ENCODE measurements at places on chromosomes 2 and 18.

GRCh38 chr2:213640738-213641425 is 356.6 kb downstream of the SPAG16 start:
- DNase-seq: no peak

DNA sequence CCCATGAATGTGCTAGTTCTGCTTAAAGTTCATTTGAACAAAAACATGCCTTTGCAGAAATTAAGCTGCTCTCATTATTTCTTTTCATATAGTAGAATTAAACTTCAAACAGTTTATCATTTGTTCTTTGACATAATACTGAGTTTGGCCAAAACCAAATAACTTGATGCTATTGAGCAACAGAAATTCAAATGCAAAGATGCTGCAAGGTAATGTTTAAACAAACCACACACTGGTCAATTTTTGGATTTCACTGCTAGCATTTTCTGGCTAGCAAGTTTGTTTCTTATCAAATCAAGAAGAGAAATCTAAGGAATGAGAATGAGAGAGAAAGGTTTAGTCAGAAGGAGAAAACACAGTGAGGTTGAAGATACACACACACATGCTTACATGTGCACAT is 80.0 kb downstream of the LYPD1 start:
- DNase-seq: no peak

DNA sequence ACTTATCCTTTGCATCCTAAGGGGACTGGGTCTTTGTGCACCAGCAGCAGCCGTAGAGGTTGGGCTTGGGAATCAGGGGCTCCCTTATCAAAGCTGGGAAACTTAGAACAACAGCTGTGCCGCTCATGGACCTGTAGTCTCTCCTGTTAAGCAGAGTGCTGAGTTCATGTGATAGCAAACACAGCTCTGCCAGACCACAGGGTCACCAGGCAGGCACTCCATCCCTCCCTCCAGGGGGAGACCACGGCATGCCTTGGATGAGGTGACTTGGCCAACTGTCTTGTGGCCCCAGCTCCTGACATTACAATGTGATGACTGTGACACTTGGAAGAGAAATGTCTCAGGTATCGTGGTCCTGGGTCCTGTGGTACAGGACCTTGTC is 60.0 kb downstream of the DGKD start:
- DNase-seq: no peak

DNA sequence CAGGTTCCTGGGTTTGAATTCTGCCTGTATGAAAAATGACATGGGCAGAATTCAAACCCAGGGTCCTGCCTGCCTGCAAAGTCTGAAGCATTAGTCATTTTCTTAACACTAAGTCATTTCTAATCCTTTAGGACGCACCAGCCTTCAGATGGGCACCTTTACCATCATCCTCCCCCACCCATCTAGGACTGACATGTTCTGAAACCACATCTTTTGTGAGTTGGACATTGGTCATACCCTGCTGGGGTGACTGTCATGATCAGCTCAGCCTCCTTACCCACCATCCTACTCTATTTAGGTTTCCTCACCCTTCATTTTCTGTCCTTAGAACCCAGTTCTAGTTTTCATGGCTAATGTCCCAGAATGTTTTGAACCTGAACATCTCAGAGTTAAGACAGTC is 104.9 kb downstream of the TRIB2 start:
- no peak for DNase-seq

GRCh38 chr18:32244881-32245280 is 55.0 kb downstream of the MEP1B start:
- DNase-seq: no peak

DNA sequence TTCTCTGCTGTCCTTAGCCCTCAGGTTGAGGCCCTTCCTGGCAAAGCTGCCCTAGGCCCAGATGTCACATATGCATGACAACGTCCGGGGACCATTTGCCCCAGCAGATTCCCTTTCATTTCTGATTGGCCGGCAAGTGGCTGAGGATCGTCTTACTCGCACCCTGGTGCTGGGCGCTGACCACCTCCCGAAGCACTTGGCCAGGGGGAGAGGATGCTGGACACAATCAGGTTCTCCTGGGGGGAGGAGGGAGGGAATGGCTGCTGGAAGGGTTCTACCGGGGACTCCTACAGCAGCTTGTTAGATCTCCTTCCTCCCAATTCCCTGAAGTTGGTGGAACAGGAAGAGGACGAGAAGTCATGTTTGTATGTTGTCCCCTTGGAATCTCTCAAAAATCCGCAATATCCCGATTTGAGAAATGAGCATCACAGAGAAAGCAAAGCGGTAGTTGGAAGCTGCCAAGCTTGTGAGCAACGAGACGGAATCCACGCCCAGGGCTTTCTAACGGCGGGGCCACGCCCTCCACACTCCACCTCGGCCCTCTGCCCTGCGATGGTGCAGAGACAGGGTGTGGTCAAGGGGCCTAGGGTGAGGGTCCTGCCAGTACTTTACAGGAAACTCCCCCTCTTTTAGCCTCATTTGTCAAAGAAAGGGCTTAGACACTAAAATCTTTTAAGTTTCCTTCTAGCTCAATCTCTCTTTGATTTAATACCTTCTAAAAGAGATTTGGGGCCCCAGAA is 61.8 kb upstream of the YWHAQ start:
- DNase-seq: peak; percentile 64

DNA sequence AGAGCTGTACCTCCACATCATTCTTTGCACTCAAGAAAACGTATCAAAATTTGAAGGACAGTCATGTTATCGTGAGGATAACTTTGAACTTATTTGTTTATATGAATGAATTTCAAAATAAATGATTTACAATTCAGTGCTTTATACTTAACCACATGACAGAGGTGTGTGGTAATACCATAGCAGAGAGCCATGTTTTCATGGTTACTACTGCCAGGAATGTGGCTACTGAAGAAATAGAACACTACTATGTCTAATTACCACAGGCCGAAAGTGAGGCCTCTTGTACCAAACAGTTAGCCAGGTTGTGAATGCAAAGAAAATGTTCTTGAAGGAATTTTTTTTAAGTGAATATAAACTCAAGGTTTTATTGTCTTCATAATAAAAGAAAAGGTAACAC is 49.2 kb downstream of the AAK1 start:
- no peak for DNase-seq

- peak; percentile 42 for DNase-seq
These were observed 37.1 kb upstream of the SMAD7 start for GRCh38 chr18:48987821-48988220.

DNA sequence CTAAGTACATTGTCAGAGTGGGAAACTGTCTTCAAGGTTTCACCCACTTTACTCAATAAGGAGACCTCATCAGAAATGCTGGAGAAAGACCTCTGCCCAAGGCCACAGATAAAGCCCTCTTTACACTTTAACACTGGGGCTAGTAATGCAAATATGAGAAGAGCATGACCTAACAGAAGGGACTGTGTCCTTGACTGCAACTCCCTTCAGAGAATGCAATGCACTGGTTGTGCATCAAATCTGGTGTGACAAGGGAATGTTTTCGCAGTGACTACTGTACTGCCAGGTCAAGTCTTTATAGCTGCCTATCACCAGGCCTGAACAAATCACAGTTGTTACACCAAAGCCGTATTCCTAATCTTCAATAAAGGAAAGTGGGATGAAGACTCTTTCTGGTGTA is 28.6 kb downstream of the CDH19 start:
- DNase-seq: no peak

DNA sequence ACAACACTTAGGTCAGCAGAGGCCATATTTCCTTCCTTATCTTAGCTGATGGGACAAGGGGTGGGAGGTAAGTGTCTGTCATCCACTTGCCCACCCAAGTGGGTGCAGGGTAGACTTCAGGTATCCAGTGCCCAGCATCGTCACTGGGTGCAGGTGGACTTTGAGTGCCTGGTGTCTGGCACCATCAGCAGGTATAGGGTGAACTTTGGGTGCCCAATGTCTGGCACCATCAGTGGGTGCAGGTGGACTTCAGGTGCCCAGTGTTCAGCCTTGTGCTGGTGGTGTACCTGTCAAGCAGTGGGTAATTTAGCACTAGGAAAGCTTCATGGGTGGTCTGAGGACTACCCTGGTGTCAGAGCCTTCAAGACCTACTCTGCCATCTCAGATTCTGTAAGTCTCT is 175.6 kb downstream of the SEPTIN10 start:
- DNase-seq: no peak

DNA sequence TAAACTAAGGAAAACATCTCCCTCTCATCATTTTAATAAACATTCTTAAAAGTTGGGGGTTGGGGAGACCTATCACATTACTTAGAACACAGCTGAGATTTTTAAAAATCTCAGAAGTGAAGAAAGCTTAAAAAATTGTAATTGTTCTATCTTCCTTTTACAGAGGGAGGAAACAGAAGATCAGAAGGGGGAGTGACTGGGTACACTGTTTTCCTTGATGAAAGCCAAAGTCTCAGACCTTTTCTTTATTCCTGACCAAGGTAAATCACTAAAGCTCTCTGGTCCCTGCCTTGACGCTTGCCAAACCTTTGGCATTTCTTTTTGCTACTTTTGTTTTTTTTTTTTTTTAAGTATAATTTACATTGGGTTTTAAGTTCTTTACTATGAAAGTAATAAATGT is 85.0 kb upstream of the DTNB start:
- DNase-seq: no peak

- DNase-seq: peak; percentile 87
These were observed 204.5 kb downstream of the ZFP36L2 start for GRCh38 chr2:43021791-43022509.

GRCh38 chr2:98324181-98324580 is 22.1 kb upstream of the CNGA3 start:
- no peak for DNase-seq

DNA sequence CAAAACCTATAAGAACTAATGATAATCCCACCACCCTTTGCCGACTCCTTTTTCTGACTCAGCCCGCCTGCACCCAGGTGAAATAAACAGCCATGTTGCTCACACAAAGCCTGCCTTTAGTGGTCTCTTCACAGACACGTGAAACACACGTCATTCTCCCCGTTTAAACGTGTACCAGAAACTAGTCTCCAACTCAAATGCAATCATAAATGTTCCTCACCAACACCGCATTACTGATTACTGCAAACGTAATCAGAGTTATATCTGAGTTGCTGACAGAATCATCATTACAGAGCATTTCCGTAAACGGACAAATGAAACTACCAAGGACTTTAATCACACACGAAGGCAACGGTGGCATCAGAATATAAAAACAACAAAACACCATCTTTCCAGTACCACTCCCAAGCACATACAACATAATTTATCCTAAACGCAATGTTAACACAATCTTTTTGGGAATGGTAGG is 1.9 kb downstream of the CLK1 start:
- DNase-seq: peak; percentile 67
